ENCODE measurements at places on chromosomes 4 and X.

GRCh38 chr4:147244786-147245185 is 236.1 kb upstream of the EDNRA start:
- DNase-seq: no peak

- DNase-seq: no peak
Measured at GRCh38 chr4:95105112-95105511, 347.4 kb downstream of the BMPR1B start.

GRCh38 chr4:25863347-25863784 is 578 bp upstream of the SEL1L3 start:
- DNase-seq: no peak

DNA sequence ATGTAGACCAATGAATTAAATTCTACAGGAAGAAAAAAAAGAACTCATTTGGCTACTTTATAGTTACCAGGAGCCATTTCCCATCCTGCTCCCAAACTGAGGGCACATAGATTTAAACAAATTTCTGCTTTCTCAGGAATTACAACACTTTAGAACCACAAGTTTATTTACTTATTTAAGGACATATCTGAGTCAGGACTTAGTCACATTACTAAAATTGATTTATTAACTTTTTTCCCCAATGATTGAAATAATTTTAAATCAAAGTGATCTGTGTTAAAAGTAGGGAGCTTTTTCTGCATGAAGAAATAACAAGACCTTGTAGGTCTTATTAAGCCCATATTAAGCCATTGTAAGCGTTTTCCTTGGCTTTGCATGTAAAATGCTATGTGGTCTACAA is 291.0 kb upstream of the HAND2 start:
- no peak for DNase-seq

DNA sequence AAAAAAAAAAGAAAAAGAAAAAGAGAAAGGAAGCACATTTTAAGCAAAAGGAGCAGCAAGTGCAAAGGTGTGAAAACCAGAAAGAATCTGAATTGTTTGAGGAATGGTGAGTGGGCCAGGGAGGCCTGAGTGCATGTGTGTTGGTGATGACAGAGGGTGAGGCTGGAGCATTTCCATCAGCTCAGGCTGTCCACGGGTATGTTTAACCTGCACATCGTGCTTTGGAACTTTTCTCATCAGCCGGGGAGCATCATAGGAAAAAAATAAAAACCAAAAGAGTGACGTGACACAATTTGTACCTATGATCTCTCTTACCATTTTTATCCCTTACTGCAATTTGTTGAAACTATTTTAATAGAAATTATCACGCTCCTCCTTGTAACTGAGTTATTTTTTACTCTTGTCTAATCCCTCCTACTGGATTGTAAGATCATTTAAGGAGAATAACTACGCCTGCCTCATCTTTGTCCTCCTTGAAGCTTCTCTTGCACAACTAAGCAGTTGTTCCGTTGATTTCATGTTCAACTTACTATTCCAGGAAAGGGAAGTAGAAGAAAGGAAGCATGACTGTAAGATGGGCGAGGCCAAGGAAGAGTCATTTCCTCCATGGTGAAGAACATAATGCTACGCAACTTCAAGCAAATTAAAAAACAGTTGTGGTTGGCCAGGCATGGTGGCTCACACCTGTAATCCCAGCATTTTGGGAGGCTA is 7.0 kb downstream of the PALLD start:
- DNase-seq: no peak

GRCh38 chr4:100631281-100631968 is 113.6 kb upstream of the EMCN start:
- no peak for DNase-seq

GRCh38 chrX:109714340-109714958 is 18.6 kb downstream of the ACSL4 start:
- no peak for DNase-seq

DNA sequence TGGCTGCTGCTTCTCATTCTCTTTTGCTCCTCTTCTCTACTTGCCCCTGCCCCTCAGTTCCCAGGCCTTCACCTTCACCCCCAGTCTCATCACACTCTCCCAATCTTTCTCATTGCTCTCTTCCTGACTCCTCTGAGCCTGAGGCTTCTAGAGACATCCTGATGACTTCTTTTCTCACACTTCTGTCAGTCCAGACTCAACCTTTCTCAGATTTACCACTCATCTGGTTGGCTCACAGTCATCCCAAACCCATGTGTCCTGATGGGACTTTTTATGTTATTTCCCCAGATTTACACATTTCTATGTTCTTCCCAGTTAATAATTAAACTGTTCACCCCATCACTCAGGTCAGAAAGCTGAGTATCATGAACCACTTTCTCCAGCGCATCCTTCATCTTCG is 68.0 kb downstream of the TMA16 start:
- no peak for DNase-seq

GRCh38 chr4:170589597-170590191 is 499.9 kb upstream of the AADAT start:
- DNase-seq: no peak

GRCh38 chr4:165583341-165583740 is 204.5 kb downstream of the CPE start:
- no peak for DNase-seq

- no peak for DNase-seq
Measured at GRCh38 chr4:110628663-110629213, 5.9 kb upstream of the PITX2 start.

GRCh38 chr4:84579403-84579776 is 3.5 kb upstream of the CDS1 start:
- DNase-seq: no peak

GRCh38 chr4:75135068-75135825 is 202.3 kb downstream of the PARM1 start:
- no peak for DNase-seq

GRCh38 chrX:129652565-129653169 is 2.1 kb downstream of the APLN start:
- no peak for DNase-seq

GRCh38 chr4:38136604-38137003 is 176.4 kb downstream of the PTTG2 start:
- no peak for DNase-seq

DNA sequence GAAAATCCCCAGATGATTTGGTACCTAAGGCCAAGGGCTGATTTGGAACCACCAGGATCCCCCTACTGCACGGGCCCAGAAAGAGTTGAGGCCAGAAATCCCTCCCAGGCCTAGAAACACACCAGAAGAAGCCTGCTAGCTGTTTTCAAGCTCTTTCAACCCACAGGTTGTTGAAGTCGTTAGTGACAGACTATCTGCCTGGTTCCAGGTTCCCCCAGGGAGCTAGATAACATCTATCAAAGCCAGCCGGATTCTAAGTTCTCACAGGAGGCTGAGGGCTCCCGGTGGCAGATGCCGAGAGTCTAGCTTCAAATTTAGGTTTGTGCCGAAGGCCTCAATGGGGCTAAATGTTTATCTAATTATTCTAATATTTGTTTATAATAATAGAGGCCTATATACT is 132.0 kb upstream of the ATP6AP2 start:
- DNase-seq: no peak

DNA sequence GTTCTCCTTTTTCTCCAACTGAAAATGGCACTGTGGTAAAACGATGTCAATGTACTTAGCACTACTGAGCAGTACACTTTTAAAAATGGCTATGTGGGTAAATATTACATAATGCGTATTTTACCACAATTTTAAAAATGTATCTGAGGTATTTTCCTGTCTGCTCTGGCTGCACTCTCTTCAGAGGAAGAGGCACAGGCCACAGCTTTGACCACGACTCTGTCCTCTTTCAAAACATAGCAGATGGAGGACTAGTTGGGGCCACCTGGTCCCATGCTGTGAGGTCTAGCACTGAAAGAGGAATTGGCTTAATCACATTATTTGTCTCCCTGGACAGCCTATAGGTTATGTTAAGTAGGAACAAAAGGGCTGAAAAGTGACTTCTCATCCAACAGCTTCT is 5.2 kb downstream of the KCNE5 start:
- no peak for DNase-seq

GRCh38 chr4:102732678-102733077 is 28.1 kb downstream of the MANBA start:
- DNase-seq: no peak

DNA sequence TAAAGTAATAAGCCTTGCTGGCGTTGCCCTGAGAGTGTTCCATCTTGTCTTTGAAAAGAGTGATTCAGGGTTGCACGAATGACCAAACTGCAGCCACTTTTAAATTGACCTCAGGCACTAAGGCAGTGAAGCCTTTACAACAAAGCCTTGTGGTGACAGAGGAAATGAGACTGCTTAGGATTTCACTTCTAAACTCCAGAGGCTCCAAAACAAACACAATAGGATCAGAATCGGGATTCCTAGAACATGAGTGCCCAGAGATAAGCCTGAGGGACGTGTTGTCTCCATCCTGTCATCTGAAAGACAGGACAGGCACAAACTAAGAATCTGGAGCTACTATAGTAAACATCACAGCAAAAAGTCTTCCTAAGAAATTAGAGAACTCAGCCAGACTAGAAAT is 405.2 kb downstream of the PPARGC1A start:
- no peak for DNase-seq

GRCh38 chr4:186134257-186134656 is 29.8 kb downstream of the FAM149A start:
- DNase-seq: no peak

- no peak for DNase-seq
Measured at GRCh38 chrX:107565931-107566603, 62.2 kb upstream of the PRPS1 start.
